Cerebellar cortex (tissue), 1 donor: ENCODE measurements at places on chromosomes 2 and 18.

DNA sequence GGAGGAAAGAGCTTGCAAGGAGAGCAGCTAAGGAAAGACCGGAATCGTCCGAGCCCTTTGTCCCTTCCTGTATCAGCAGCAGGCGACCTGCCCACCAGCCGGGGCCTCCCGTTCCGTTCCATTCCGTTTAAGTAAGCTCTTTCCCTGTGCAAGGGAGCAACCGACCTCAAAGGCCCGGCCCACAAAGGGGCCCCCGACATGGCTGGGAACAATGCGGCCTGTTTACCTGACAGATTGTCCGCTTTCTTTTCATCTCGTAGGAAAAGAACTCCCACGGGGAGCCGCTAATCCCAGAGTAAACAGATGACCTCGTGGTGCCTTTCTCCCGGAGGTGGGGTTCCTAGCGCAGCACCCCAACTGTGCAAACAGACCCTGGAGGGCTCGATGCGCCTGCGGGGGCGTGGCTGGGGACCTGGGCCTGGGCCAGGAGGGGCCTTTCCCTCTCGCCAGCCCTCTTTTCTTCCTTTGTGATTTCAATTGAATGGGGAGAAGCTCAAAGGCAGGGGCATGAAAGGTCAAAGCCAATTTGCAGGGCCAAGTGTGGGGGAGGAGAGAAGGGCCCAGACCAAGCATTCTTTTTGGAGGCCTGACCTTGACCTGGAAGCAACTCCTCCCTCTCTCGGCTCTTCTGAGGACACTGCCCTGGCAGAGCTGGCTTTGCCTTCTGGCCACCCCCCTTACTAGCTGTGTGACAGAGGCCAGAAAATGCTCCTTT, 120.2 kb downstream of the INHBB start:
- no peak for DNase-seq

- DNase-seq: no peak
Measured at GRCh38 chr2:238787501-238787900, 60.4 kb upstream of the TWIST2 start.

DNA sequence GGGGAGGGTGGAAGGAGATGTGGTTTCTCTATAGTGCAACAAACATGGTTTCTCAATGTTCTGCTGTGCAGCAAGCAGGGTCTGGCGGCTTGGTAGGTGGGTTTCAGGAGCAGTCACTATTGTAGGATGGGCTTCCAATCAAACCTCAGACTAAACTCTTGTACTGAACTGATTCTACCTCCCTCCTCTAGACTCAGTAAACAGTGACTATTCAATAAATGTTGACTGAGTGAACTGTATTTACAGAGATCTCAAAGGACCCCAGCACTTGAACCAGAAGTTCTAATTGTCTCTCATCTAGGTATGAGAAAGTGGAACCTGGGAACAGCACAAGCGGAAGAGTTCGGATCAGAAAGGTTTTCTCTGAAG, 26.8 kb upstream of the CYP27A1 start:
- no peak for DNase-seq

DNA sequence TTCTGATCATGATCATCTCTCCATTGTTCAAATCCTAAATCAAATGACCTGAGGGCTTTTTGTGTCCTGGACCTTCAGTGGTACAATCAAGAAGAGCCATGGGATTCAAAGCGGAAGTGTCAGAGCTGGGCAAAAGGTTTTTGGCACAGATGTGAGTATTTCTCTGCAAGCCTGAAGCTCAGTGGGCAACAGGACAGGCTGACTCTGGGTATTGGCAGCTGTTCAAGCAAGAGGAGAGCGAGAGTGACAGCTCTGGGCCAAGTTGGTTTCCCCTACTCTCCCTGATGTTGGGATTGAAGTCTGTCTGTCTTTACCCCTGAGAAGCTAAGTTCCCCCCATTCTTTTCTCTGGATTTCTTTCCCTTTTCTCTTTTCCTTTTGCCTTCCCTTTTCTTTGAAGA, 33.3 kb downstream of the DSEL start:
- peak; percentile 37 for DNase-seq

- no peak for DNase-seq
Measured at GRCh38 chr18:68984342-68984741, 186.5 kb downstream of the CCDC102B start.

- no peak for DNase-seq
Measured at GRCh38 chr2:234241656-234242458, 191.4 kb downstream of the SPP2 start.

GRCh38 chr2:146579147-146579930, 1265.5 kb upstream of the ACVR2A start:
- no peak for DNase-seq

DNA sequence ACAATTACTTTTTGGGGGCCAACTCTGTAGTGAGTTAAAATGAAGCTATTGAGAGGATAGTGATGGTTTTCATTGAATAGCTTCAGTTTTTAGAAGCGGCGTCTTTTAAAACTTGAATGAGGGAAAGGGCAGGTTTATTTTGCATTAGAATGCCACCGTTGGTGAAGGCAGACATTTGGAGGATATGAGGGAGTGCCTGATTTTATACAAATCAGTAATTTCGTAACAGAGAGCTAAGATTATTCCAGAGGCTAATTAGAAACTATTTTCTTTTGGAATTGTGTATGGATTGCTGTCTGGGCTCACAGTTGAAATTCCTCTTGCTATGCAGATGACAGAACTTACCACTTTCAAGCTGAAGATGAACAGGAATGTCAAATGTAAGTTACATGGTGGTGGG, 67.6 kb downstream of the ITGB1BP1 start:
- DNase-seq: no peak

- no peak for DNase-seq
Measured at GRCh38 chr2:238956676-238957075, 108.8 kb downstream of the TWIST2 start.

GRCh38 chr2:42973726-42974125, 181.3 kb upstream of the HAAO start:
- DNase-seq: no peak

- DNase-seq: no peak
Measured at GRCh38 chr18:48133671-48134251, 203.3 kb upstream of the SMAD2 start.

DNA sequence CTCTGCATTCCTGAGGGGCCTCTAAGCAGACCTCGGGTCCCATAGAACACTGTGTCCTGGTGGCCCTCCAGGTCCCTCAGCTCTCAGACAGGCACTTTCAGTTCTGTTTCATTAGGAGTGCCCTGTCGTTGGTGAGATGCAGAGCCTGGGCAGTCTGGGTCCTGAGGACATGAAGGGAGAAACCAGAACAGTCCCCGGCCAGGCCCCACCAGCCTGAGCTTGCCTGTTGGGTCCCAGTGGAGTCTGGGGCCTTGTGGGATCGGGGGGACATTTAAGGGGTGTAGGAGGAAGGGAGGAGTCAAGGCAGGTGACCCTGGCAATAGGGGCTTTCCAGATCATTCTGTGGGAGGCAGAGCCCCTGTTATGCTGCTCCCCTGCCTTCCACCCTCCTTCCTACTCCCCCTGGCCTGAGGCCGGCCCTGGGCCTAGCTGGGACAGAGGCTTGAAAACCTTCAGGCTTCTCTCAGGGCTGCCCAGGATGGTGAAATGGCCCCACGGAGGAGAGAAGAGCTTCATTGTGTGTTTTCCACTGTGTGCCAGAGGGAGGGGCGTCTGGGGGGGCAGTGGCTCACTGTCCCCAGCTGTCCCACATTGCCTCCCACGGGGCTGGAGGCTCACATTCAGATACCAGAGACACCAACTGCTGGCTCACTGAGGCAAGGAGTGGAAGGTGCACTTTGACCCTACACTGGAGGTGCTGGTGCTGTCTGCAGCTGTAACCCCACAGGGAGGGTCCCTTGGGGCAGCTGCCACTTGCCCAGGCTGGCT, 26.6 kb upstream of the CATIP start:
- no peak for DNase-seq

DNA sequence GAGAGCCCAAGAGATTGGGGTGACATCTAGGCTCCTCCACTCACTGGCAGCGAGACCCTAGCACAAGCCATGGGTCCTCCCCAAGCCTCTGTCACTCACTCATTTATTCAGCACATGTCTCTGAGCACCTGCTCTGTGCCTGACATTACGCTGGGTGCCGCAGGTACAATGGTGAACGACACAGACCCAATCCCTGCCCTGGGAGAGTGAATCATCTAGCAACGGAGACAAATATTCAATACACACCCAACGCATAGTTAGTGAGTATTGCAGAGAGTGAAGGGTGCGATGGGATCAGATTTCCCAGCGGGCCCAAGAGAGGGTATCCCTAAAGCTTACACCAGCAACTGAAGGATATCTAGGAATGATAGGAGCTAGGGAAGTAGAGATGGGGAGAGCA, 45.5 kb downstream of the ZFP36L2 start:
- DNase-seq: no peak
